KG1 (cell line): ENCODE measurements at places on chromosomes 4 and X.

GRCh38 chrX:101230636-101231035 lies 11.1 kb downstream of the DRP2 start:
- DNase-seq, result no peak

DNA sequence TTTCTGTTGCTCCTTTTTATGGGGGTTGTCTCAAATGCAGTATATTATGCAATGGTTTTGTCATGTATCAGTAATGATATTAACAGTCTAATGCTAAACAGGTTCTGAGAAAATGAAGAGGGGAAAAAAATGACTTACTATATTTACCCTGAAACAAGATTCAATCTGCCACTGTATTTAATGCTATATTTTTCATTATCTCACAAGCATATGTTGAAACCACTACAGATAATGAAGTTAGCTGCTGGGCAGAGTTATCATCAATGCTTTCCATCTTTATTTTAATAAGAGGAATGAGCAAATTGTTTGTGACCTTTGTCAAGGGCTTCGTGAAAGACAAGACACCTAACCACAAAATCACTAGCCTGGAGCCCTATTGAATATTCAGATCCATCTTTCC lies 32.6 kb upstream of the NAA11 start:
- DNase-seq, result no peak

- DNase-seq, result no peak
Observed at GRCh38 chr4:121562811-121563210, 134.0 kb downstream of the ANXA5 start.

- DNase-seq, result peak; percentile 33
Observed at GRCh38 chrX:66074920-66075879, 35.3 kb upstream of the VSIG4 start.
